ENCODE measurements at places on chromosomes 12 and 14.

DNA sequence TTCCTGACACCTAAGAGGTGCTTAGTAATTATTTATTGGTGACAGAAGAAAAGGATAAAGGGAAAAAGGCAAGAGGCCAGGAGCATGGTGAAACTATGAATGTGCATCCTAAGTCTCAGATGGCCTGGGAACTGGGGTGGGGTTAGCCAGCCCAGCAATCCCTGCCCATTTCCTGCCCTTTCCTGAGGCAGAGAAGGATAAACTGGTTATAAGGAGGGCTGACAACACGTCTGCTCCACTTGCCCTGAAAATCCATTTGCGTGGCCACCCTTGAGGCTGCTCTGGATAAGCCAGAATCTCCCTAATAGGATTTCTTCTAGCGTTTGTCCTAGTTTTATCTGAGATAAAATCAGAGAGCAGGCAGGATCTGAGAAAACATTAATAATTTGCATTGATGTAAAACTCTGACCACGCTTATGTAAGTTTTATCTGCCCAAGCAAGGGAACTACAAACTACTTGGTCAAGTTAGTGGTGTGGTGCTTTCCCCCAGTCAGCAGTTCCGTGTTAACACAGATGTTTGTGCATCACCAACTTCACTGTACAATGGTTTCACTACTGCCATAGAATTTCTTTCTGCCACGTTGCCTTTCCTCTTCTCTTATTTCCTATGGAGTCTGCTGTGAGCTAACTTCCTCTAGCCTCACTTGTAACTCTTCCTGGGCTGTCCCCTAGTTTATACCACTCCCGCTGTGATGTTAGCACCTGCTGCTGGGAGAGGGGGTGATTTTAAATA, 392.7 kb downstream of the RPS29 start:
- DNase-seq = no peak

GRCh38 chr12:21541773-21542172, 15.7 kb downstream of the SPX start:
- DNase-seq = no peak

- no peak for DNase-seq
These were observed 2.0 kb upstream of the ANG start for GRCh38 chr14:20686386-20687143.

- no peak for DNase-seq
These were observed 21.1 kb upstream of the ARID2 start for GRCh38 chr12:45708363-45708762.

All from activated T-helper 2 cell treated with anti-CD3 and anti-CD28 coated beads, Interferon-gamma antibody, Interleukin-2, Interleukin-4, amounts not matched to agents 10 μg/mL and 5 μg/mL and 100 μg/mL, durations not matched to agents 14 hours and 24 hours and 36 hours (primary cell).